ENCODE measurements at places on chromosomes 5 and 9.
A peak's percentile ranks its signal among the peaks of the same experiment; 100 is the strongest.

DNA sequence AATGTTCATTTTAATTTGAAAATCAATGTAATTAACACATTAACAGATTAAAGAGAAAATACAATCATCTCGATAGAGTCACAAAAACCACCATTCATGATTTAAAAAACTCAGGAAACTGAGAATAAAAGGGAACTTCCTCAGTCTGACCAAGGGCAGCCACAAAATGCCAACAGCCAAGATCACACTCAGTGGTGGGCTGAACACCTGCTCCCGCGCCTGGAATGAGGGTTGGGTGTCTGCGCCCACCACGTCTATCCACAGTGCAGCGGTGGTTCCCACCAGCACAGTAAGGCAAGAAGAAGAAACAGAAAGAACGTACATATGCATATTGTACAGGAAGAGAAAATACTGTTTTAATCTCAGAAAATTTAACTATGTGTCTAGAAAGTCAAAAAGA is 11.7 kb upstream of the NSMF start:
- no peak for DNase-seq

- no peak for DNase-seq
Observed at GRCh38 chr5:573206-573605, 38.9 kb upstream of the CEP72 start.

GRCh38 chr9:78453450-78453849 is 156.5 kb downstream of the PSAT1 start:
- no peak for DNase-seq

DNA sequence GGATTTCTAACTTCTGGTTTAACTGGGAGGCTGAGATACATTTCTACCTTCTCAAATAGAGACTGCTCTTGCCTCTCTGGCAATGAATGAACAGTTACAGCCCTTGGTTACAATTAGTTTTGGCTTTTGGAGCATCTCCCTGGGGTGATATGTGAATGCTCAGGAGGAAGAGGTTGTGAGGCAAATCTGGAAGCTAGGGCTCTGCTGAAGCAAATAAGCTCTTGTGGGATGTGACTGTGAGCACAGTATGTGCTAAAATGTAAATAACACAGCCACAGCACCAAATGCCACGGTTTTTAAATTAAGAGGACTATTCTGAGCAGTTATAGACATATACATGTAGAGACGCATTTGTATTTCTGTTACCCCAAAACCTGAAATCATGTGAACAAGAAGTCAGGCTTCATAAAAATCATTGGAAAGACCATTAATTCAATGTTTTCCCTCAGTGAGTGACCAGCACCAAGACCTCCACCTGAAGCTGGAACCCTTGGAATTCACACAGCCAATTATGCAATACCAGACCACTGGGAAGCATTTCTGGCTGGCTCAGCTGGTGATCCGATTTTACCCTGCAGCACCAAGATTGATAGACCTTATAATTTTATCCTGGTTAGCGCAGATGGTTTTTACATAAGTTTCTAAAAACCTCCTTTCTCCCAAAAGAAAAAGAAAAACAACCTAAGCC is 3.0 kb upstream of the SLC44A1 start:
- no peak for DNase-seq

- no peak for DNase-seq
Observed at GRCh38 chr9:112145886-112146285, 29.2 kb downstream of the SUSD1 start.

GRCh38 chr9:114069476-114070187 is 8.5 kb downstream of the AMBP start:
- no peak for DNase-seq

DNA sequence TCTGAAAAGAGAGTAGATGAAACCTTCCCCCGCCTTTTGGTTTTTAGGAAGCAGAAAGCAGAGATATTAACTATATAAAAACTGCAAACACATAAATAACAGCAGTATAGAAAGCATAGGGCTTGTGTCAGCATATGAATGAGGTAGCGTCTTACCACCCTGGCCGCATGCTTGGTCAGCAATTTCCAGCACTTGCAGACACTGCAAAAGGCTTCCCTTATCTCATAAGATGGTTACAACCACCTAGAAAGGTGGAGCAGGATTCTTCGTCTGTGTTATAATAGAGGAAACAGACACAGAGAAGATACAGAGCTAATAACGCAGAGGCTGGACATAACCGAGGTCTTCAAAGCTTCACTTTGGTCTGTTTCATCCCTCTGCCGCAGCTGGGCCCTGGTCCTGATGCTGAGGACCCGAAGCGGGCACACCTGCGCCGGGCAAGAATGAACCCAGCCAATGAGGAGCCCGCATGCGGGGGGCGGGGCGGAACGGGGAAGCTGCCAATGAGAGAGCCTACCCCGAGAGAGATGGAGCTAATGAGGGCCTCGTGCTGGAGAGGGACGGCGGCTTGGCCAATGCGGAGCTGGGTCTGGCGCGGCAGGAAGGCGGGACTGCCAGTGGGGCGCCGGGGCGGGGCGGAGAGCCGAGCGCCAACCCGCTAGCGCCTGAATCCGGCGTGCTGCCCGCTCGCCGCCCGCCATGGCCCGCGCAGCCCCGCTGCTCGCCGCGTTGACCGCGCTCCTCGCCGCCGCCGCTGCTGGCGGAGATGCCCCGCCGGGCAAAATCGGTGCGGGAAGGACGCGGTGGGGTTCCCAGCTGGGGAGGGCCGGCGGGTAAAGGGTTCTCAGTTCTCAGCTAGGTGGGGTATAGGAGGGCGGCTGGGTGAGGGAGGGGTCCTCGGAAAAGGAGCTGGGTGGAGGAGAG is at the start of gene PCYOX1L:
TSS of gene PCYOX1L (plus strand) at position 677 of the 924 bp plus-strand sequence. CDS start at position 700, 23 bp downstream.
- peak; percentile 90 for DNase-seq

DNA sequence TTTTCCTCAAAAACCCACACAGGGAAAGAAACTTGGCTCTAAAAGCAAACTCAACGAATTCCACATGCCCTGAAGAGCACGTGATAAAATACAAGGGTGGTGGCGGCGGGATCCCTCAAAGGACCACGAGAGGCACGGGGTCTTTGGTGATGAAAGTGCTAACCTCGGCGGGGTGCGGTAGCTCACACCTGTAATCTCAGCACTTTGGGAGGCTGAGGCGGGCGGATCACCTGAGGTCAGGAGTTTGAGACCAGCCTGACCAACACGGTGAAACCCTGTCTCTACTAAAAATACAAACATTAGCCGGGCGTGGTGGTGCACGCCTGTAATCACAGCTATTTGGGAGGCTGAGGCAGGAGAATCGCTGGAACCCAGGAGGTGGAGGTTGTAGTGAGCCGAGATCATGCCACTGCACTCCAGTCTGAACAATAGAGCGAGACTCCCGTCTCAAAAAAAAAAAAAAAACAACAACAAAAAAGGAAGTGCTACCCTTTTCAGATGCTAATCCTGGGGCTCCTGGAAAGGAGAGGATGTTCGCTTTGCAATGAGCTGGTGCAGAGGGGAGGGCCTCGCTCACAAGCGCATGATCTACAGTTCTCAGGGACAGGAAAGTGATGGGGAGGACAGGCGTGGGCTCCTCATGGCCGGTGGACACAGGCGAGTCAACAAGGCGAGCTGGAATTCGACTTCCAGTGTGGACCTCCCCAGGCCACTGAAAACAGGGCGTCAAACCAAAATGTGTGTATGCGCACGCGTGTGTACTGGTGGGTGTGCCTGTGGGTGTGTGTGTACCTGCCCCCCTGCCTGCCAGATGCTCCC is 54.1 kb downstream of the USP20 start:
- no peak for DNase-seq

DNA sequence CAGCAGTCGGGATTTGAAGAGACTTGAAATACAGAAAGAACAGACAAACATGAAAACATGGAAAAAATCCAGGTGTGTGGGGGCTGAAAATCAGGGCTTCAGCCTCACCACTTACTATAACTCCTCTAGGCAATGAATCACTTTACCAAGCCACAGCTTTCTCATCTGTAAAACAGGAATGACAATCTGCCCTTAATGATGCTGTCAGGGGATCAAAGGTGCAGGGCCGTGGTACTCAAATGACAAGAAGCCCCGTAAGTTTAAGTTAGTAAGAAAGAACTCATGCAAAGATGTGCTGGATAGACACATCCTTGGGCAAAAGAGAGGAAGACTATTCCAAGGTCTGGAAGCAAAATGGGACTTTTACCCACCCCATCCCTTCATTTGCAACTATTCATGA is 34.7 kb downstream of the FBXW2 start:
- no peak for DNase-seq

GRCh38 chr5:169980418-169981053 is at the start of gene INSYN2B:
Gene INSYN2B, minus strand, starts transcription at chr5:169980495. Its CDS starts 96,597 bp downstream, at chr5:169883898.
- no peak for DNase-seq

DNA sequence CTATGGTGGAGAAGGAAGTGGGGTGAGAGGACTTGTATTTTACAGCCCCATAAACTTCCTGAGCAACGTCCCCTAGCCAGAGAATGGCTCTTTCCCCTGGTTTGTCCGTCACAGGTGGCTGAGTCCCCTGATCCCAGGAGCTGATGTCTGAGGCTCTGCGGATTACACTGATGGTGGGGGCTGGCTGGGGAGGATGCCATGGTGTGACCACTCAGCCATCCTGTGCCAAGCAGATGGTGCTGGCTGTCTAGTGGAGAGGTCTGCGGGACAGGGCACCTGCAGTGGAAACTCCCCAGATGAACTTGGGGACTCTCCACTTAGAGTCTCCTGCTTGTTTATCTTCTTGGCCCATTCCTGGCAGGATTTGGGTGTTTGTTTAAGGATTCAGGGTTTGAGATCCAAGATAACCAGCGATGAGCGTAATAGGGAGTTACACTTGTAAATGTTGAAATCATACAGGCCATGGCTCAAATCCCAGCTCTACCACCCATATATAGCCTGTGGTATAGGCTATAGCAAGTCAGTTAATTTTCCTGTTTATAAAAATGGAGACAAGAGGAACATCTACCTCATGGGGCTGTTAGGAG is 4.7 kb upstream of the PTGS1 start:
- no peak for DNase-seq

DNA sequence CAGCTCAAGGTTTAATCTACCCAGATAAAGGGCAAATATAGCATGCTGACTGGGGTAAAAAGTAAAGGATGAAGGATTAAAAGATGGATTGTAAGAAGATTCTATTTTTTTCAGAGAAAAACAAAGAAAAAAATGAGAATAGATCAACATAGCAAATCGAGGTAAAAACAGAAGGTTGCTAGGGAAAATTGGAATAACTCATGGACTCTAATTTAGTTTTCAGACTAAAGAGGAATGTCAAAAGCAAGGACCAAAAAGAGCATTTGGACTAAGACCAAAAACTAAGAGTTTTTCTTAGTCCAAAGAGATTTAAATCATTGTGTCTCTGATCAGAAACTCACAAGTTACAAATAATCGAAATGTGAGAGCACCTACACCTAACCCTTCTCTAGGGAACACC is 250.7 kb upstream of the PTPRD start:
- DNase-seq = no peak

DNA sequence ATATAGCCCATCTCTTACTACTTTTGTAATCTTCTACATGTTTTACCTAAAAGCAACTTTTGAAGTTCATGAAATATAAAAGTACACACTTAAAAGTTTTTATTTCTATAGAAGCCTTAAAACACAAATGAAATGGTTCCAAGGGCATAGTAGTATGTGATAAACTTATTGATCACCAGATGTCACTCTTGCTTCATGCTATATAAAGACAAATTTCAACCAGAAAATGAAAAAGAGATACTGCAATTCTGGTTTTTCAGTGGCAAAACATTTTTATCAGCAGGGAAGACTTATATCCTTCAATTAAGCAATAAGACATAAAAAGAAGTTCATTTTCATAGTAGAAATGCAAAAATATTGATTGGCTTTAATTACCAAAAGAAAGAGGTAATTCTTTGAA is 69.4 kb upstream of the FBXL17 start:
- DNase-seq = no peak

DNA sequence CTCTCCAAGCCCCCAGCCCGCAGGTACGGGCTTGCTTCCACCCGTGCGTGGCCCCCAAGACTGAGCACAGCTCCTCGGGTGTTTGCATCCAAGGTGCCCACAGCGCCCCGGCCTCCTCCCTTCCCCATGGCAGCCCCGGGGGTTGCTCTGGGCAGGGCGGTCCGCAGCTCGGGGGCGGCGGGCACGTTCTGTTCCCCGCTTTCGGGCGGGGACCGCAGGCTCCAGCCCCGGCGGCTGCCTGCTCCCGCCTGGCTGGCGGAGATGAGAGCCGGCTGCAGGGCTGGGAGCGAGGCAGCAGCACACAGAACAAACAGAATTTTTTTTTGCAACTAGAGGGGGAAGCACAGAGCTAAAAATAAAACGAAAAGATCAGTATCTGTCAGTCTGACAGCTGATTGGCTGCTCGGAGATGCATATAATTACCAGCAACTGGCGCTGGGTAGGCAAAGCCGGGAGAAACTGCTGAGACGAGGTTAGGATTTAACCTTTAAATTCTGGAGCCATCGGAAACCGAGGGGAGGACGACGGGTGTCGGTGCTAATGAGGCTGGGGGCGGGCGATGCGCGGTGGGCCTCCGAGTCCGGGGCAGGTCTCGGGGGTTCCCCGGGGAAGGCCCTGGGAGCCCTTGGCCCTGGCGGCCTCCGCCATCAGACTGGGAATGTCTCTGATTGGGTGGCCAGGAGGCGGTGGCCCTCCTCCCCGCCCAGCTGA is 142.7 kb upstream of the IER5L start:
- peak; percentile 19 for DNase-seq

DNA sequence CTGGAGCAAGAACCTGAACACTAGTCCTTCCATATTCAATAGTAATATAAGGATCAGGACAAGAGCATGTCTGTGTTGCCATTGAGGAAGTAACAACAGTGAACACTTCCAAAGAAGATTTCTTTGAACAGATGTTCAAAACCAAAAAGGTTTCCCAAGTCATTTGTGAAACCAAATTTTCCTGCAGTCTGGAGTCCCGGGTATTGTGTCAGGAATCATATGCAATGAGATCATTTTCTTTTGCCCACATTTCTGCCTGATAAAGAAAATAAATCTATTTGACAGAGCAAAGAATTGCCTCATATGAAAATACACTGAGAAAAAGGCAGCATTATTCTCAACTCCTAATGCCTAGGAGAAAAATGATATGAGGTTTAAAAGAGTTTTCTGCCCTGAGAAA is 151.7 kb downstream of the SNX18 start:
- DNase-seq = no peak

DNA sequence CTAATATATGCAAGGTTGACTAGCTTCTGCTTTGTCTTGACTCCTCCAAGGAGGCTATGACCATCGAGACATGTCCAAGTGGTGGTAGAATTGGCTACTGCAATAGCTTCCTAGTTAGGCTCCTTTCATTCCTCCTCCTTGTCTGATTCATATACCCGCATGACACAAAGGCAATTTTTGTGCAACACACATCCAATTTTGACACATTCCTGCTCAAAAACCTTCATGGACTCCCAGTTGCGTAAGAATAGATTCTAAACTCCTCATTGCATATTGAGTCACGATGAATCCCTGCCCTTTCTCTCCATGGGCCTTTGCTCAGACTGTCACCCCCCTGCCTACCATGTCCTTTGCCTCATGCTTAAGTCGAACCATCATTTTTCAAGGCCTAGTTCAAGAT is 344.5 kb downstream of the ACTL7B start:
- no peak for DNase-seq
